Cerebellum (tissue), 4 donors: ENCODE measurements at places on chromosomes 5 and 9.

DNA sequence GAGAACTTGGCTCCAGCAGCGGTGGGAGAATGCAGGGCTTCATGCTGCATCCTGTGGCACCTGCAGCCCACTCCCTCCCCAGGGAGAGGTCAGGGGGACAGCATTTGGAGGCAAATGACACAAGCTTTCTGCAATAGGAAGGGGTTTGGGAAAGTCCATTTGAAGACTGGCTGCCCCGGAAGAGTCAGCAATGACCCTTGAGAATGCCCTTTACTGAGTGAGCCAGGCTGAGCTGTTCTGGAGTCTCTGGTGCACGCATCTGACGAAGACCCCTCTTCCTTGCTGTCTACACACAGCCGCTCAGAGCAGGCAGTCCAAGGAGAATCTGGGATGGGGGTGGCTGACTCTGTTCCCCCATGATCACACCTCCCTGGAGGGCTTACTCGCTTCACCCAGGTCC is 5.5 kb upstream of the NXNL2 start:
- no peak for DNase-seq

- no peak for DNase-seq
These were observed 17.4 kb downstream of the MARCHF3 start for GRCh38 chr5:127012916-127013315.

DNA sequence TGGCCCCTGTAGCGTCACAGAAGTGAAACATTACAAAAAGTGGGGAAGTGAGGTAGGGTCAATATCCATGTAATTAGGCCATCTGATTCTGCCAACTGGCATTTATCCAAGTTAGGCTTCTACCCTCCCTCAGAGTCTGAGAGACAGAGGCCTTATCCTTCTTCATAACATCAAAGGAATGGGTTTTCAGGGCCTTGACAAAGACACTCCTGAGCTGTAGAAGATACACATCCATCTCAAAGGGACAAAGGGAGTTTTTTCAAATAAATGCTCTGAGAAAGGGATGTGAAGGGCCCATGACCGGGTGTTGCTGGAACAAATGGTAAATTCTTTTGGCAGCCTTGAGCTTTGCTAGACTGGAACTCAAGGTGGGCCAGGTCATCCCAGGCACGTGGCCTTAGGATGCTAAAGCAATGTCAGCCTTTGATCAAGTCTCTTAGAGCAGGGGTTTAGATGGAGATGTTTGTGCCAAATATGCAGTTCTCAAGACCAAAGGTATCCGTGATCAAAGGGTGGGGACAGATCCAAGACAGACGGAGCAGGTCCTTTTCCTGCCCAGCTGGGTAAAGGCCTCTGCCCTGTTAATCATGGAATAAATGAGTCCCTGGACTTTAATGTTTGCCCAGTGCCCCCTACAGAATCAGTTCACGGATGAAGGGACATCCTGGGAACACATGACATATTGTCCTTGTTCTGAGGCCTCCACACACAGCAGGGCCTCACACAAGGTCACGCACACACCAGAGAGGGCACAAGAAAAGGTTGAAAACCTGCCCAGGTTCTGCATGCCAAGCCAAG is 10.0 kb upstream of the FAM169A start:
- DNase-seq: no peak

DNA sequence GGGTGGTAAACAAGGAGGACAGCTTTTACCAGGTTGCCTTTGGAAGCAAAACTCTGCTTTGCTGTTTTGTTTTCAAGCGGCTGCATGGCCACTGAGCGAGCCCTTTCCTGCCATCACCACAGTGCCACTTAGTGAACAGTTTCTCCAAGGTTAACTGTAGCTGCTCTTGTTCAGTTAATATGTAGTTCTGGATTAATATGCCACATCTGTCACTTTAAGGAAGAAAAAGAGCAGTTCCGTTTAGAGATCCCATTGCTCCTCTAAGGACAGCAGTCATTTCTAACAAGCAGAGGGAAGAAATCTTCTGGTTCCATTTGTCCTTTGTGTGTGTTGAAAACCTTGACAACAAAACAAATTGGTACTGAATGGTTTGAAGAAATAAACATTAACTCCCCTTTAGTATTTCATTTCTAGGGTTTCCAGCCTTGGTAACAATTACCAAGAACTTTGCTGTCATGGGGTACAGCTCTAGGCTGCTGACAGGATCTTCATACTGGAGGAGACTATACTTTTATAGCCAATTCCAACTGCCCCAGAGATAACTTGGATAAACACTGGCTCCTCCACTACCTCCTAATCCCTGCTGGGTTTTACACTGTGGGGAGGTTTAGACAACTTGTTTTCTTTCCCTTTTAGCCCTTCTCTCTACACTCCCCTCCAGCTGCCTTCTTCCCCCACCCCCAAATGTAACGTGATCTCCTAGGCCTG is 10.3 kb upstream of the ABL1 start:
- DNase-seq: no peak

DNA sequence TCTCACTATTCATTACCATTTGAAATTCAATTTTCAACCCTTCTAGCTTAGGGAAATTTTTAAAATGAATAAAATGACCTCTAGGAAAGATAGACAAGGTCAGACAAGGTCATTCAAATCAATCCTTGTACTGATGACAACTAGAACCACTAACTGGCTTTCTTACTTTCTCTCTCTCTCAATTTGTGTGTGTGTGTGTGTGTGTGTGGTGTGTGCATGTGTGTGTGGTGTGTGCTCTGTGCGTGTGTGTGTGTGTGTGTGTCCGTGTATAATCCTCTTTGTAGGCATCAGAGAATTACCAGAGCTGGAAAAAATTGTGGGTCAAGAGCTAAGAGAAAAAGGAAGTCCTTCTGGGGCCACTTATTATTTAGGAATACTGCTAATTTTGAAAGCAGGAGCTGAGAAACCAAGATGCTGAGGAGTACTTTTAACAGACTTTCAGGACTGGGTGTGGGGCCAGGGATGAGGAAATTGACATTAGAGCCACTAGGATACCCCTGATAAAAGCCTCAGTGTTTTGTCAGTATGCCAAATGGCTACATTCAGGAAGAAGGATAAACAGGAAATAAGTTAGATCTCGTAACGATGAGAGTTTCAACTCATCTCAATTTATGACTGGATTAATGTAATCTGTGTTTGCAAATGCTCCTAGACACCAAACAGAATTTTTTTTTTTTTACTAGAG is 723.3 kb downstream of the CETN3 start:
- no peak for DNase-seq

- peak; percentile 19 for DNase-seq
These were observed 392.2 kb upstream of the KLF4 start for GRCh38 chr9:107881626-107882300.

GRCh38 chr5:11363631-11364178 is 540.5 kb downstream of the CTNND2 start:
- DNase-seq: no peak
